ENCODE measurements at places on chromosomes 3 and 15. TPM values are rescaled to one million over a fixed set of nuclear protein-coding genes. Genes with fewer than 3 reads are reported as not detected.

DNA sequence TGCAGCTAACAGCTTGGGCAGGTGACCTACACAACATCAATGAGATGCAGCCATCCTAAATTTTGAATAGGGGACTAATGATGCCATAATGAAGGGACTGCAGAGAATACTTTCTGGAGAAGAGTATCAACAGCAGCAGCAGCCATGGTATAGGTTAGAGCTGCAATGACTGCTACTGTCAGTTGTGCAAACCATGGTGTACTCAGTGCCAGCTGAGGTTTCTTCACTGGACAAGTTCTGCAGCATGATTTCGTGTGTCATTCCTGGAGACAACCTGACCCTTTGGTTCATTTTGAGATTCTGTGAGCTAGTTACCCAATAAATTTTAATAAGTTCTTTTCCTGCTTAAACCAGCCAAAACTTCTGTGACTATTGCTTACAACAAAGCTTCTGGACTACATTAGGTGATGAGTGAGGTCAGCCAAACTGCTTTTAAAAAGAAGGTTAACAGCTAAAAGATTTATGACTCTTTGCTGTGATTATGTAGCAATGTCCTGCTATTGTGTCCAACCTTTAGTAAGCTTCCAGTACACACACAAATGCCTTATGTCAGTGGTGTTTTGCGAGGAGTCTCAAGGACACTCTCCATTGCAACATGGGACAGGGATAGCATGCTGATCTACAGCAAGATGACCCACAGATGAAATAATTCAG is 4.8 kb upstream of the DAZL start:
- DNase-seq, result no peak

DNA sequence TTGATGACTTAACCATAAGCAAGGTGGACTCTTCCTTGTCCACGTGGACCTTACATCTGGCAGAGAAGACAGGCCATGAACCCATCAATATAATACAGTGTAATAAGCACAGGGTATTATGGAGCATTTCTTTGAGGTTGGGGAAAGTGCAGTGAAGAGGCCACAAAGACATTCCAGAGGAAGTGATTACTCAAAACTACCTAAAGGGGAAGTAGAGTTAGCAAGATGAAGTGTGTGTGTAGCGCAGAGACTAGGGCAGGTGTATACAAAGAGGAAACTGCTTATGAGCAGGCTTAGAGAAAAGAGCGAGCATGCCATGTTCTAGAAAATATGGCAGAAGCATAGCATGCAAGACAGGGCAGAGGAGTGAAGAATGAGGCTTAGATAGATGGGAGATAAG is 17.9 kb downstream of the CP start:
- no peak for DNase-seq

Gene RETNLB
- not detected for total RNA-seq

GRCh38 chr3:71005702-71006321 is 577.7 kb downstream of the FOXP1 start:
- DNase-seq, result no peak

Gene FEZF2
- not detected for total RNA-seq

DNA sequence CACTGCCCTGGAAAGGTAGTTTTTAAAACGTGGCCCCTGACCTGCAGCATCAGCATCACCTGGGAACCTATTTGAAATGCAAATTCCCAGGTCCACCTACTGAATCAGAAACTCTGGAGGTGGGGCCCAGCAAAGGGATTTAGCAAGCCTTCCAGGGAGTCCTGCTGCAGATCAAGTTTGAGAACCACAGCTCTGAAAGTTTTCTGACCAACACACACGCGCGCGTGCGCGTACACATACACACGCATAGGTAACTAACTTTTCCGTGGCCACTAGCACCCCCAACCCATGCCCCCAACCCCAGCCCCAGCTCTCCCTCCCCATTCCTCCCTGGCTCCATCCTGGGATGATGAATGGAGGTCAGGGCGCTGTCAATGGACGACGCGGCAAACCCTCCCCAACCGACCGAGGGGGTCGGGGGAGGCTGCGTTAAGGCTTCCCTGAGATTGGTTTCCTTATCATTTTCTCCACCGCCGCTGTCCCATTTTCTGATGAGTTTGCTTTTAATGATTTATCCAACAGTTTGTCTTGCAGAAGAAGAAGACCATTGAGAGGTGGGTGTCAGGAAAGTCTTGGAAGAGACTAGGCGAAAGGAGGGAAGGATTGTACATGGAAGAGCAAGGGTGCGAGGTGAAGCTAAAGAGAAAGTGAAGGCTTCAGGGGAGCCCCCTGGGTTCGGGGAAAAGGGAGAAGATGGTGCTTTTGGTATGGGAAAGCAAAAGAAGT is 590 bp upstream of the BOC start:
- no peak for DNase-seq

- no peak for DNase-seq
These were observed 349 bp downstream of the PLXNA1 start for GRCh38 chr3:126983276-126983652.

- no peak for DNase-seq
These were observed 131.6 kb upstream of the ABHD17C start for GRCh38 chr15:80563372-80563997.

Gene ASB7
- total RNA-seq, result 12.1 TPM

DNA sequence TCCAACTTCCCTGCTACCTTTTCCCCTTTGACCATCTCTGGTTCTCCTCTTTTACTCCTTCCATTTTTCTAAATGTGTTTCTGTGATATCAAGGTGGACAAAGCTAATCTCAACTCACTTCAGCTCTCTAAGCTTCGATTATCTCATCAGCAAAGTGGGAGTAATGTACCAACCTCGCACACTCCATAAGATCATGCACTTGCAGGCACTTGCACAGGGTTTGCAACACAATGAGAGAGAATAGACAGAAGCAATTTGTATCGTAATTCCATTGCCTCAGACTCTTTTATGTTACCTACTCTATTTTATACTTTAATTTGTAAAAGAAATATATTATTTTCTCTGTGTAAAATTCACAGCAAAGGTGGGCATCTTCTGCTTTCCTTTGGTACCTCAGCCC is 7.0 kb upstream of the POLQ start:
- no peak for DNase-seq

- no peak for DNase-seq
These were observed 13.8 kb upstream of the ARHGEF3 start for GRCh38 chr3:56815589-56815988.

DNA sequence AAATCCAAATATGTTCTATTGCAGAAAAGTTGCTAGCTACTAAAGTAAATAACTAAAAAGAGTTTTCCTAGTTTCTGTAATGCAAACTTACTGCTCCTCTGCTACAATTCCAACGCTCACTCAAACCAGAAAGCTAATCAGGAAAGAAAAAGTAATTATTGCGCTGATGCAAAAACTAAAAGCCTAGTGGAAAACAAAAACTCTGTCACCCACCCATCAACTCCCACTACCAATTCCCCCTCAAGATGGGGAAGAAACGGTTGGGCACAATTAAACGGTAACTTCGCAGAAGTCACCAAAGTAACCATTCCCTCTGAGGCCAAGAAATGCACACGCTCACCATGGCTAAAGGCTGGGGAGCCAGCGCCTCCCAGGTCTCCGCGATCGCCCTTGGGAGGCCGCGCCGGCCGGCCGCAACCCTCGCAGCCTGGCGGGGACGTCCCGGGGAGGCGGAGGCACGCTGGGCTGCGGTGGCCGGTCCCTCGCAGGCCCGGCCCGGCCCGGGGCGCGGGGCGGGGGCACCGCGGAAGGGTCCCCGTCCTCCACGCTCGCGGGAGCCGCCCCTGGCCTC is 684 bp downstream of the SLTM start:
- no peak for DNase-seq

All from activated T-cell treated with anti-CD3 and anti-CD28 coated beads, Interleukin-2, amount 50 U/mL, for 4 hours (primary cell).